Uterus (tissue), 4 donors: ENCODE measurements at places on chromosomes 2 and 18. TPM values are rescaled to one million over a fixed set of nuclear protein-coding genes. Genes with fewer than 3 reads are reported as not detected.

Gene IHH
- total RNA-seq = not detected

Gene RGPD4
- total RNA-seq = not detected

Gene SLC14A1
- total RNA-seq = not detected

Gene SERPINB5
- total RNA-seq = not detected

Gene MAL
- 1.6 TPM for total RNA-seq

Gene CHRND
- not detected for total RNA-seq

Gene ZNF385B
- total RNA-seq = 0.41 TPM

Gene C2orf76
- 24.7 TPM for total RNA-seq

Gene SCN7A
- total RNA-seq = 50.6 TPM

Gene CLHC1
- 0.51 TPM for total RNA-seq

Gene RAB6C
- not detected for total RNA-seq

Gene CABYR
- not detected for total RNA-seq

Gene ALPP
- total RNA-seq = 0.62 TPM

Gene GORASP2
- total RNA-seq = 44.9 TPM

Gene ADGRF3
- total RNA-seq = not detected

Gene PTGR3
- 15.3 TPM for total RNA-seq

Gene DYSF
- total RNA-seq = 20.7 TPM

Gene CYP26B1
- total RNA-seq = 6.5 TPM

Gene SPC25
- total RNA-seq = 9.5 TPM

Gene PEX13
- 30.0 TPM for total RNA-seq

Gene EHD3
- 3.1 TPM for total RNA-seq

Gene TMEM178A
- not detected for total RNA-seq

Gene UGT1A4
- not detected for total RNA-seq

Gene INHA
- total RNA-seq = 2.4 TPM

Gene CCNYL1
- 18.0 TPM for total RNA-seq

Gene STRADB
- total RNA-seq = 5.4 TPM

Gene SERPINB4
- total RNA-seq = not detected

Gene FIGN
- total RNA-seq = 9.8 TPM

Gene DSG4
- total RNA-seq = 0.07 TPM

Gene CCDC178
- total RNA-seq = 2.6 TPM

Gene TMEM200C
- 1.6 TPM for total RNA-seq

Gene MSH2
- total RNA-seq = 76.7 TPM

Gene GRB14
- not detected for total RNA-seq

Gene SH2D6
- not detected for total RNA-seq

Gene ASB18
- not detected for total RNA-seq

Gene ALKAL2
- 4.8 TPM for total RNA-seq

Gene LYPD6
- total RNA-seq = 1.5 TPM

Gene SRD5A2
- not detected for total RNA-seq

Gene PROC
- total RNA-seq = not detected

Gene BOLL
- total RNA-seq = not detected
